Fibroblast of the conjunctiva (primary cell): ENCODE measurements at places on chromosomes 12 and 14.

DNA sequence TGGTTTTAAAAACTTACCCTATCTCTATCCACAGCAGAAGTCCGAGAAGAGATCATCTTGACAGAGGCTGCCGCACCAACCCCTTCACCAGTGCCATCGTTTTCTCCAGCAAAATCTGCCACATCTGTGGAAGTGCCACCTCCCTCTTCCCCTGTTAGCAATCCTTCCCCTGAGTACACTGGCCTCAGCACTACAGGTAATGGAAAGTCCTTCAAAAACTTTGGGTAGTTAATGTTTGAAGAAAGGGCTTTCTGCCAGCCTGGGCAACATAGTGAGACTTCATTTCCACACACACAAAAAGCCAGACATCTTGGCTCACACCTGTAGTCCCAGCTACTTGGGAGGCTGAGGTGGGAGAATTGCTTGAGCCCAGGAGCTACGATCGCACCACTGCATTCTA is 41.6 kb upstream of the RIC8B start:
- no peak for DNase-seq

- DNase-seq, result no peak
These were observed 102.8 kb upstream of the BCAT1 start for GRCh38 chr12:25051656-25052195.

DNA sequence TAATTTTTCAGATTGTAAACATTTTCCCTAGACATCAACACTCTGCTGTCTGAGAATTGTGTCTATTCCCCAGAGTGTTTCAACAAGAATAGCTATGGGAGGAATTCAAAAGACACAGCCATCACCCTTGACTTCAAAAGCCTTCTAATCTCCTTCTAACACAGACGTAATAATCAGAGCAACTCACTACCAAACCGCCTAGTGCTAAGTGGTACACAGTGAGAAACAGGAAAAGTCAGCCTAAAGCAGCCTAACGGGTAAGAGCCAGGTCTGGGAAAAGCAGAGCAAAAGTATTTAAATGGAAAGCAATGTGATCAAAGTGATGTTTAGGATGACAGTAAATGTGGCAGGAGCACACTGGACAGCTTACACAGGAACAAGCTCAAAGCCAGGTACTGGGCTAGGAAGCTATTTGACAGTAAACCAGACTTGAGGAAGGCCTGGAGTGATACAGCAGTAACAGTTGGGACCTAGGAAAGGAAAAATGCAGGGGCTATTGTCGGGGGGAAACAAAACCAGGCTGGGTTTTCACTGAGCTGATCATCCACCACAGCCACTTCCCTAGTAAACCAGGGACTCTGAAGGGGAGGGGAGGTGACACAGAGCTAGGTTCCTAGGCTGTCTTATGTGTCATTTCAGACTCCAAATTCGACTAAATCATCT is 29.4 kb downstream of the CORO1C start:
- DNase-seq, result no peak

- no peak for DNase-seq
These were observed 63.8 kb downstream of the MOK start for GRCh38 chr14:102241147-102241546.

GRCh38 chr12:84624601-84625000 is 288.0 kb downstream of the SLC6A15 start:
- DNase-seq, result no peak
